ENCODE measurements at places on chromosomes 4 and X. TPM values are rescaled to one million over a fixed set of nuclear protein-coding genes. Genes with fewer than 3 reads are reported as not detected.

Gene MECP2
- 28.3 TPM for total RNA-seq

- H3K27ac ChIP-seq, result no peak overlapping the region
- DNase-seq, result no peak
- no peaks in the 10 kb centered on the region for H3K36me3 ChIP-seq
- H3K4me1 ChIP-seq, result no peaks in the 10 kb centered on the region
These were observed 136.2 kb downstream of the PPP3CA start for GRCh38 chr4:101211146-101211553.

GRCh38 chr4:152585023-152585441 lies 49.1 kb upstream of the FBXW7 start:
- no peaks in the 10 kb centered on the region for H3K27me3 ChIP-seq
- H3K4me3 ChIP-seq, result no peak overlapping the region
- H3K36me3 ChIP-seq, result no peaks in the 10 kb centered on the region
- no peak for DNase-seq
- H3K27ac ChIP-seq, result no peak overlapping the region

DNA sequence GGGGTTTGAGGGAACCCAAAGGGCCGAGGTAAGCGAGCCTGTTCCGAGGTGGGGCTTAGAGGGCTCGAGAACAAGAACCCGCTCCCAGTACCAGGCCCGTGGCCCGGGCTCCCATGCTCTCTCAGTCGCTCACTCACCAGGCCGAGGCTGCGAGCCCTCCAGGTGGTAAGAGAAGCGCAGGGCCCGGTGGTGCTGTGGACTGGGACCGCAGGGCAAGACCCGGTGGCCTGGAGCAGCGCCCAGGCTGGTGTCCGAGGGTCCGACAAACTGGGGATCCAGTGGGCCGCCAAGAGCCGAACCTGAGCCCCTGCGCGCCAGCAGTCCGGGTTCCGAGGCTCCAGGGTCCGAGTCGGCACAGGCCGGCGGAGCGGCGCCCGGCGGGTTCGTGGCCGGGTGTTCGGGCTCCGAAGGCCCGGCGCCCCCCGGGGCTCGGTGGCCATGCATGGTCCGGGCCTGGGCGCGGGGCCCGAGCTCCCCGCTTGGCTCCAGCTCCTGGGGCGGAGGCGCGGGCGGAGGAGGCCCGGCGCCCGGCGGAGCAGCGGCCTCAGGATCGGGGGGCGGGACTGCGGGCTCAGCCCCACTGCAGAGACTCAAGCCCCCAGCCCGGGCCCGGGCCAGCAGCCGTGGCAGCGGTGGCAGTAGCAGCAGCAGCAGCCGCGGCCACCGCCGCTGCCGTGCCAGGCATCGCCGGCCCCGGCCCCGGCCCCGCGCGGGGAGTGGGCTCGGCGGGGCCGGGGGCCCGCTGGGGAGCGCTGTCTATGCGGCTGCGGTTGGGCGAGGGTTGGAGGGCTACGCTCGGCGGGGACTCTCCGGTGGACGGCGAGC lies 833 bp downstream of the FGD1 start:
- no peaks in the 10 kb centered on the region for H3K27me3 ChIP-seq
- no peak for DNase-seq
- no peaks in the 10 kb centered on the region for H3K4me1 ChIP-seq
- H3K4me3 ChIP-seq, result peak overlapping the region; percentile 50
- H3K27ac ChIP-seq, result no peak overlapping the region

DNA sequence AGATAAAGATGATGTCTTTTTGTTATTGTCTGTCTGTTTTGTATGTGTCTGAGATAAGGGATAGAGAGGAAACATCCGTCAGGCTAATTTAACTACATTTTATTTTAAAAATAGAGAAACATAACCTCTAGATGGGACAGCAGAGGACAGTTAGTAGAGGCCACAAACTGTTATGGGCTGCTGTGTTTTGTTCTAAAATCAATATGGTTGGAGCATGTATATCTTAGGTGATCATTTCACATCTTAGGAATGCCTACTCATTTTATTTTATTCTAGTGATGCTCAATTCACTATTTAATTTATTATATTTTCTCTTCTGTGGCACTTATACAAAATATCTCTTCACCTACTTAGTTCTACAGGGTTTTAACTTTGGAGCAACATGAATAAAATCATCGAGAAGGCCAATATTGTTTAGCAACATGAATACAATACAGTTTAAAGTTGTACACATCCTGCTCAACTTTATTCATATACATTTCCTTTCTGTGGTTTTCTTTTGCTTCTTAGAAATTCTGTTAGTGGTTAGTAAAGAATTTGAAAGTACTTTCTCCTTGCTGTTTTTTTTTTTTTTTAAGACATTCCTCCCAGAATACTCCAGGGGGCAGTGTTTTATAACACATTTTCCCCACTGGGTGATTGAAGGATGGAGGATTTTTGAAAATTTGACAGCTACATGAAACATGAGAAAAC lies 392.9 kb downstream of the UNC5C start:
- no peaks in the 10 kb centered on the region for H3K36me3 ChIP-seq
- no peak overlapping the region for H3K27ac ChIP-seq
- no peak overlapping the region for H3K4me3 ChIP-seq
- no peaks in the 10 kb centered on the region for H3K27me3 ChIP-seq
- no peaks in the 10 kb centered on the region for H3K4me1 ChIP-seq
- DNase-seq, result no peak

- H3K4me3 ChIP-seq, result no peak overlapping the region
- no peak for DNase-seq
- H3K27me3 ChIP-seq, result no peaks in the 10 kb centered on the region
- H3K4me1 ChIP-seq, result no peaks in the 10 kb centered on the region
- H3K27ac ChIP-seq, result no peak overlapping the region
These were observed 73.6 kb upstream of the ELOVL6 start for GRCh38 chr4:110271986-110272385.

DNA sequence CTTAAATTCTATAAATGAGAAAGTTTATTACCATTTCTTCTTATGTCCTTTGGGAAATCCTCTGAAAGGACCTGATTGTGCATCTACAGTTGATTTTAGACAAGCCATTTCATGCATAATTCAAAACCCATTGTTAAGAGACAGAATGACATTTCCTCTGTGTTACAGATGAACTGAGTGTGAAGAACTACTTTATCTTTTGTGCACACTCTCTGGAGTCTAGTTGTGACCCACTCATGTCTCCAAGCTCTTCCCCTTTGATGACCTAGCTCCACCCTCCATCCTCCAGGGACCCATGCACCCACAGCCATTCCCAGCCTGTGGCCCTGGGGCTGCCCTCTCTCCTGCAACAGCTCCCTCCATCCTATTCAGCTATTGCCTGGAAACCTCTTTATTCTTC lies 57.5 kb upstream of the BMPR1B start:
- H3K36me3 ChIP-seq, result no peaks in the 10 kb centered on the region
- H3K4me1 ChIP-seq, result no peaks in the 10 kb centered on the region
- H3K27ac ChIP-seq, result no peak overlapping the region
- no peak overlapping the region for H3K4me3 ChIP-seq
- DNase-seq, result no peak
- H3K27me3 ChIP-seq, result no peaks in the 10 kb centered on the region

DNA sequence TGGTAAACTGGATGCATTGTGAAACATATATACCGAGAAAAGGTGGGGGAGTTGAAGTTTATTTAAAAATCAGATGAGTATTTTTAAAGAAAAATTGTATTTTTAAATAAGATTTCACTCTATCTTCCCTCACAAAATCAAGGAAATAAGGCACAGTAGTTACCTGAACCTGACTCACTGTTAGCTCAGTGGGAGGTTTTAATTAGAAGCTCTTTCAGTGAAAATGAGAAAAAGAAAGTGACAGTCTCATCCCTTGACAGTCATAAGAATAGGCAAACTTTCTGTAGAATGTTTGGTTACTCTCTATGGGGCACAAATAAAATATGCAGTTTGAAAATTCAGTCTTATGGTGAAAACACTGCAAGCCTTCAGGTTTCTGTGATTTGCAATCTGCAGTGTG lies 49.7 kb downstream of the GRXCR1 start:
- DNase-seq, result no peak
- no peaks in the 10 kb centered on the region for H3K27me3 ChIP-seq
- H3K36me3 ChIP-seq, result no peaks in the 10 kb centered on the region
- H3K27ac ChIP-seq, result no peak overlapping the region

- no peaks in the 10 kb centered on the region for H3K27me3 ChIP-seq
- no peak overlapping the region for H3K4me3 ChIP-seq
- no peaks in the 10 kb centered on the region for H3K36me3 ChIP-seq
- H3K27ac ChIP-seq, result no peak overlapping the region
These were observed 194.4 kb upstream of the HS3ST1 start for GRCh38 chr4:11622961-11623725.

- DNase-seq, result no peak
- no peaks in the 10 kb centered on the region for H3K27me3 ChIP-seq
- H3K4me1 ChIP-seq, result no peaks in the 10 kb centered on the region
- H3K36me3 ChIP-seq, result no peaks in the 10 kb centered on the region
- H3K27ac ChIP-seq, result no peak overlapping the region
These were observed 390.2 kb downstream of the IDS start for GRCh38 chrX:149114874-149115273.

Gene CLDN34
- 0.27 TPM for total RNA-seq

GRCh38 chr4:79043138-79043537 lies 103.9 kb upstream of the PAQR3 start:
- H3K36me3 ChIP-seq, result no peaks in the 10 kb centered on the region
- no peak overlapping the region for H3K27ac ChIP-seq
- no peaks in the 10 kb centered on the region for H3K27me3 ChIP-seq
- H3K4me1 ChIP-seq, result no peaks in the 10 kb centered on the region
- H3K4me3 ChIP-seq, result no peak overlapping the region
- DNase-seq, result no peak

GRCh38 chr4:122827258-122827878 lies 737 bp downstream of the FGF2 start:
- H3K27ac ChIP-seq, result peak overlapping the region; percentile 72
- H3K36me3 ChIP-seq, result no peaks in the 10 kb centered on the region
- no peaks in the 10 kb centered on the region for H3K4me1 ChIP-seq

DNA sequence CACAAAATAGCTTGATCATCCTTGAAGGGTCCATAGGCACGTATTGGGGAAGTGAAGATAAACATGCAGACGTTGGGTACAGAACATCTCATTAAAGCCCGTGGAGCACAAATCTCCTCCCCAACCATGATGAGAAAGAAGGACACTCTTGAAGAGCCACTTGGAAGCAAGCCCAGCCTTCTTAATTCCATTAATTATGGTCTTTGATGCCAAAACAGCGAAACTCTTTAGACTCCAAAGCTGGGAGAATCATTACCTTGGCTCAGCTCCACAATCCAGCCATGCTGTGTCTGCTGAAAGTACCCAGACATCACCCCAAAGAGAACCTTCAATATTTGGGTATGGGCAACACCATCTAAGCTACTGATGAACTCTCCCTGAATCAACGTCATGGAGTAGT lies 169.0 kb upstream of the MBNL3 start:
- no peak for DNase-seq
- H3K27ac ChIP-seq, result no peak overlapping the region
- H3K36me3 ChIP-seq, result no peaks in the 10 kb centered on the region
- H3K4me3 ChIP-seq, result no peak overlapping the region
- H3K27me3 ChIP-seq, result no peaks in the 10 kb centered on the region

DNA sequence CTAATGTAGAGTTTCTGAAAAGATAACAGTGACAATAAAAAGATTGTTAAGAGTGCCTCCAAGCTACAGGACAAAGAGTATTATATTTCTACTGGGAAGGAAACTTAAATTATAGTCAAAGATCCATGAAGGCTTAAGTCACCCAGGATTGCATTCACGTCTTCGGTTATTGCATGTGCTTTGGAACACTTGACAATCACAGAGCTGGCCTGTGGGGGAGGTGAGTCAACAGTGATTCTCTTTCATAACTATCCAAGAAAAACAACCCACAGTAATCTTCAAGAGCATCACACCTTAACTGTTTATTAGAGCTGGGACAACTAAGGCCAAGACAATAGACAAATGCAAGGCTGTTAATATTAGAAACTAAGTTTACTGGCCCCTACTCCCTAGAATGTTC lies 40.3 kb downstream of the PDGFC start:
- no peak overlapping the region for H3K27ac ChIP-seq
- no peak overlapping the region for H3K4me3 ChIP-seq
- no peaks in the 10 kb centered on the region for H3K27me3 ChIP-seq
- no peaks in the 10 kb centered on the region for H3K36me3 ChIP-seq

Gene F9
- total RNA-seq, result not detected

GRCh38 chr4:61938250-61938846 lies 738.2 kb downstream of the ADGRL3 start:
- H3K36me3 ChIP-seq, result no peaks in the 10 kb centered on the region
- no peak overlapping the region for H3K4me3 ChIP-seq
- no peaks in the 10 kb centered on the region for H3K4me1 ChIP-seq
- H3K27ac ChIP-seq, result no peak overlapping the region

Gene PCYT1B
- 0.24 TPM for total RNA-seq

Gene SPANXA1
- total RNA-seq, result not detected

DNA sequence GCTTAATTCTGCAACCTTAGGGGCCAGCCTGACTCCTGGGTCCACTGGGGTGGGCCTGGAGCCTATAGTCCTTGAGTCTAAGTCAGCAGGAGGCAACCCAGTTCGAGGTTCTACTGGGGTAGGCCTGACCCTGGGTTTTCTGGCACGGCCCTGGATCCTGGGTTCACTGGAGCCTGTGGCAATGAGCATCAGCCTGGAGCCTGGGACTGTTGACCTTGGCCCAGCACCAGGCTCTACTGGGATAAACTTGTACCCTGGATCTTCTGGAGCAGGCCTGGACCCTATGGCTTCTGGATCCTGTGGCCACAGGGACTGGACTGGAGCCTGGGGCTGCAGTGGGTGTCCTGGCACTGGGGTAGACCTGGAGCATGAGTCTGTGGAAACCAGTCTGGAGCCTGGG lies 874.3 kb upstream of the INTU start:
- no peaks in the 10 kb centered on the region for H3K27me3 ChIP-seq
- no peaks in the 10 kb centered on the region for H3K4me1 ChIP-seq
- H3K36me3 ChIP-seq, result no peaks in the 10 kb centered on the region
- H3K27ac ChIP-seq, result no peak overlapping the region
- no peak overlapping the region for H3K4me3 ChIP-seq

Gene PRKG2
- 2.3 TPM for total RNA-seq

DNA sequence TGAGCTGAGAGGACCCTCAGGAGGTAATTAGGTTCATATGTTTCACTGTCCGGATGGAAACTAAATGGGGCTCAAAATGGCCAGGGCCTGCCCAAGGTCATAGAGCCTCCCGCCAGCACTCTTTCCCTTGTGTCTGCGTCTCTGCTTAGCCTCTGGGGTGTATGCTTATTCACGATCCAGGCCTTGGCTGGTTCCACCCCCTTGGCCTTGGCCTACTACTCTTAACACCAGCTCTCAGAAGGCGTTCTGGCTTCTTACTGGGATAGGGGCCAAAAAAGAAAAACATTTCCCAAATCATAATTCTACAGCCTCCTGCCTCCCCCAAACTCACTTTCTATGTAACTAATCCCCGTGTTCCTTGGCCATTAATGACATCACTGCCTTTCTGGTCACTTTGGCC lies 68.8 kb downstream of the RTL5 start:
- H3K4me3 ChIP-seq, result no peak overlapping the region
- no peak for DNase-seq
- no peaks in the 10 kb centered on the region for H3K36me3 ChIP-seq
- H3K27ac ChIP-seq, result no peak overlapping the region

- no peak overlapping the region for H3K27ac ChIP-seq
- DNase-seq, result no peak
- H3K4me1 ChIP-seq, result no peaks in the 10 kb centered on the region
These were observed 459.8 kb downstream of the PABPC4L start for GRCh38 chr4:133741766-133742165.

- H3K4me1 ChIP-seq, result no peaks in the 10 kb centered on the region
- no peaks in the 10 kb centered on the region for H3K36me3 ChIP-seq
- peaks cover 8% of the 10 kb centered on the region for H3K27me3 ChIP-seq
- H3K4me3 ChIP-seq, result peak overlapping the region; percentile 41
- no peak for DNase-seq
These were observed 744 bp downstream of the NPY5R start for GRCh38 chr4:163344147-163345125.

Gene MGAT4D
- not detected for total RNA-seq

Gene BGN
- 6.0 TPM for total RNA-seq
